Cerebellum (tissue), 4 donors: ENCODE measurements at places on chromosomes 6 and 20. TPM values are rescaled to one million over a fixed set of nuclear protein-coding genes. Genes with fewer than 3 reads are reported as not detected.

Gene FRMD1
- not detected for total RNA-seq

Gene SLC22A7
- 0.36 TPM for total RNA-seq

Gene STK35
- total RNA-seq: 15.7 TPM

- no peak for DNase-seq
Measured at GRCh38 chr6:139846538-139847456, 472.3 kb upstream of the CITED2 start.

- DNase-seq: peak; percentile 61
Measured at GRCh38 chr6:593139-593906, 63.6 kb downstream of the HUS1B start.

DNA sequence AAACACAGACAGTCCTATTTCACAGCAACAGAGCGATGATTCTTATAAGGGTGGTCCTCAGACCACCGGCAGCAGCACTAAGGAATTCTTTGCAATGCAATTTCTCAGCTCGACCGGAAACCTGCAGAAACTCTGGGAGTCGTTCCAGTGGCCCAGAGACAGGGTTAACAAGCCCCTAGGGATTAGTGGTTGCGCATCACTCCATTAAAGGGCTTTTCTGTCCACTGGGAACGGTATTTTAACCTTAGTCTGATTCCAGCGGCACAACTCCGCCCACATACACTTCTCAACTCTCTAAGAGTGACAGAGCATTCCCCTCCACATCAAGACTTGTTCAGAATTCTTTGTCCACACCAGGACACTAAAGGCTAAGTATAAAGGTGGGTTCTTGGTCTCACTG, 341.5 kb downstream of the TFAP2A start:
- no peak for DNase-seq

GRCh38 chr6:152148412-152148811, 340.9 kb downstream of the ESR1 start:
- DNase-seq: no peak

DNA sequence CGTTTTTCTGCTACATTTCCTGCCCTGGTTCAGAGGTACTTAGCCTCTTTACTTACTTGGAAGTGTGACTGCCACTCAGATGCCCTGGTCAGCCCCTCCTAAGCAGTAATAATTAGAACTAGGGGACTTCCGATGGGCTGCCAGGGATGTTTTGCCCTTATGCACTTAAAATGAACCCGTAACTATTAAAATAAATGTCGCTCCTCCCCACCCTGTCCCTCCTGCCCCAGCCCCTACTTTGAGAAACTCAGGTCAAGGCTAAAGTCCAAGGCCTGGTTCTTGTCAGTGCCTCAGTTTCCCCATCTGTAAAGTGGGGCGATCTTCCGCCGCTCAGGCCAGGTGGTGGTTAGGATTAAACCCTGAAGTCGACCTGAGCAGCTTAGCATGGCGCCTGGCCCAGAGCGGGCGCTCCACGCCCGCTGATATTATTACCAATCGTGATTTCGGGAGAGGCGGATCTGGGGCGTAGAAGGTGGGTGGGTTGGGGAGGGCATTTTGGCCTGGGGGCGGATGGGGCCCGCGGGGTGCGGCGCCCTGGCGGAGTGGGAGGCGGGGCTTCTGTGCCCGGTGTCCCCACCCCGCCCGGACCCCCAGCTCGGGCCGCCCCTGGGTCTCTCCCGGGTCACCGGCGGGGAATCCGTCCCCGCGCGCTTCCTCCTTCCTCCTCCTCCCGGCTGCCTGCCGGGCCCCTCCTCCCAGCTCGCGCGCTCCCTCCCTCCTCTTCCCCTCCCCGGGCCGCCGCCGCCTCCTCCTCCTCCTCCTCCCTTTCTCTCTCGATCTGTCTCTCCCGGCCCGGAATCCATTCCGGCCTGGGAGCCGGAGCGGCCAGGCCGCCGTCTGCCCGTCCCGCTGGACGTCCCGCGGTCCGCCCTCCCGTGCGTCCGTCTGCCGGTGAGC, at the start of gene SRC:
TSS of gene SRC (plus strand) at position 802 of the 897 bp plus-strand sequence. CDS start 38,014 bp downstream, outside the sequence.
- peak; percentile 67 for DNase-seq

DNA sequence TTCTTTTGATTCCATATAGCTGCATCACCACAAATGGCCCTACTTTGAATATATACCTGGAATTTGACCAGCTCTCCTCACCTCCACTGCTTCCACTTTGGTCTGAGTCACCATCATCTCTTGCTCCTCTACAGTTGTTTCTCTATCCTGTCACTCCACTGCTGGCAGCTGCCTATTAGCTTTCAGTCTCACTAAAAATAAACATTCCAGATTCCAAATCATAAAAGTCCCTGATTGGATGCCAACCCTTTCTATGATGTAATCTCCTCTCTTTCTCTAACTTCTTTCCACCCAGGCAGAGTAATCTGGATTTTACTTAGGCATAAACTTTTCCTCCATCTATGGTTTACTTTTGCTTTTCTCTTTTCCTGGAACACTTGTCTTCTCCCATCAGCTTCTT, 49.1 kb downstream of the RFPL4B start:
- no peak for DNase-seq

GRCh38 chr6:31142361-31142761, 3.5 kb upstream of the PSORS1C2 start:
- DNase-seq: no peak

GRCh38 chr6:11975353-11975977, 36.6 kb upstream of the HIVEP1 start:
- DNase-seq: no peak
